ENCODE measurements at places on chromosomes 12 and 14. TPM values are rescaled to one million over a fixed set of nuclear protein-coding genes. Genes with fewer than 3 reads are reported as not detected.

KLRK1 gene
- total RNA-seq, result 145 TPM

CLEC4D gene
- not detected for total RNA-seq

PDE3A gene
- total RNA-seq, result not detected

RASSF9 gene
- not detected for total RNA-seq

KRT6C gene
- total RNA-seq, result not detected

HIF1A gene
- total RNA-seq, result 139 TPM

MAP1LC3B2 gene
- 1.7 TPM for total RNA-seq

ESR2 gene
- 0.74 TPM for total RNA-seq

TEX52 gene
- total RNA-seq, result not detected

NRXN3 gene
- not detected for total RNA-seq

CMA1 gene
- total RNA-seq, result not detected

SLC25A47 gene
- total RNA-seq, result not detected

OASL gene
- 4.0 TPM for total RNA-seq

ZNF385A gene
- total RNA-seq, result 0.77 TPM

KRT71 gene
- not detected for total RNA-seq

LRP1-AS gene
- total RNA-seq, result not detected

ACSM4 gene
- not detected for total RNA-seq

FOS gene
- total RNA-seq, result 16.8 TPM

BDKRB1 gene
- total RNA-seq, result not detected

TAS2R31 gene
- total RNA-seq, result 1.3 TPM

NEUROD4 gene
- total RNA-seq, result not detected

ANO4 gene
- total RNA-seq, result not detected

TNS2 gene
- 2.1 TPM for total RNA-seq

PROX2 gene
- 0.24 TPM for total RNA-seq

ANGEL1 gene
- 16.0 TPM for total RNA-seq

CISTR gene
- not detected for total RNA-seq

EFCAB11 gene
- total RNA-seq, result 12.1 TPM

ANAPC5 gene
- 133 TPM for total RNA-seq

OTOGL gene
- total RNA-seq, result not detected

LAG3 gene
- total RNA-seq, result 245 TPM

TAS2R43 gene
- total RNA-seq, result 0.42 TPM

KRT73 gene
- total RNA-seq, result 0.13 TPM
